Heart right ventricle (tissue), 16 donors: ENCODE measurements at places on chromosomes 12 and 14. TPM values are rescaled to one million over a fixed set of nuclear protein-coding genes. Genes with fewer than 3 reads are reported as not detected.

- no peaks in the 10 kb centered on the region for H3K36me3 ChIP-seq
- H3K27me3 ChIP-seq, result no peaks in the 10 kb centered on the region
- H3K4me3 ChIP-seq, result no peak overlapping the region
- no peak overlapping the region for H3K27ac ChIP-seq
- no peaks in the 10 kb centered on the region for H3K4me1 ChIP-seq
These were observed 29.5 kb downstream of the CACNA2D4 start for GRCh38 chr12:1888923-1889322.

DNA sequence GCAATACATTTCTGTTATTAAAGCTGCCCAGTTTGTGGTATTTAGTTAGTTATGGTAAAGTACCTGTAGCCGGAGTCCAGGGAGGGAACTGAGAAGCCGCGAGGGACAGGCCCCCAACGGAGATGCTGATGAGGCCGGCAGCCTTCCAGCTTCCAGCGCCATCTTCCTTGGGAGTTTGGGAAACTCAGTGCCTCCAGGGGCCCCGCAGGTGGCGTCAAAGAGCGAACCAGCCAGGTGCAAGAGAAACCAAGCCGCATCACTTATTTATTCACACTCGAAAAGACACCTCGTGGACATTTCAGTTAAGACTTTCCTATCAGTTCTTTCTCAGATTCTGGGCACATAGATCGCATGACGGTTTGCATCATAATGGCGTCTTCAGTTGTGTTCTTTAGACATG lies 216.6 kb downstream of the GLT1D1 start:
- no peak overlapping the region for H3K4me3 ChIP-seq
- H3K4me1 ChIP-seq, result no peaks in the 10 kb centered on the region
- DNase-seq, result no peak
- no peak overlapping the region for H3K27ac ChIP-seq

DNA sequence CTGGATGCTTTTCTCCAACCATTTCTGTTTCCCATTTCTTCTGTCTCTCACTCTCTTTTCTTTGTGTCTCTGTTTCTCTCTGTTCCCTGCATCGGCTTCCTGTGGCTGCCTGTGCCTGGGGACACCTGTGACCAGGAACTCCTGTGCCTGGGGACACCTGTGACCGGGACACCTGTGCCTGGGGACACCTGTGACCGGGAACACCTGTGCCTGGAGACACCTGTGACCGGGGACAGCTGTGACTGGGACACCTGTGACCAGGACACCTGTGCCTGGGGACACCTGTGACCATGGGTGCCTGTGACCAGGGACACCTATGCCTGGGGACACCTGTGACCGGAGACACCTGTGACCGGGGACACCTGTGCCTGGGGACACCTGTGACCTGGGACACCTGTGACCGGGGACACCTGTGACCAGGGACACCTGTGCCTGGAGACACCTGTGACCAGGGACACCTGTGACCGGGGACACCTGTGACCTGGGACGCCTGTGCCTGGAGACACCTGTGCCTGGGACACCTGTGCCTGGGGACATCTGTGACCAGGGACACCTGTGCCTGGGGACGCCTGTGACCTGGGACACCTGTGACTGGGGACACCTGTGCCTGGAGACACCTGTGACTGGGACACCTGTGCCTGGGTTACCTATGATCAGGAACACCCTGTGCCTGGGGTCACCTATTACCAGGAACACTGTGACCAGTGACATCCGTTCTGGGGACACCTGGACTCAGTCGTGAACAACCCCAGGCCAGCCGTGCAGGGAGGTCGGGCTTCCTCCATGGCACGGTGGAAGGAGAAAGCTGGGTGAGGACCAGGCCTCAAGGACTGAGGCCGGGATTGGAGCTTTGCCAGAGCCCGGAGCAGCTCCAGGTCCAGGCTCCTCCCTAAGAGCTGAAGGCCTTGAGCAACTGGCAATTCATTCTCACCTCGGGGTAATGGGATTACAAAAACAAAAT lies 23.4 kb upstream of the FBRSL1 start:
- peaks cover 23% of the 10 kb centered on the region for H3K27me3 ChIP-seq
- no peaks in the 10 kb centered on the region for H3K4me1 ChIP-seq
- H3K4me3 ChIP-seq, result no peak overlapping the region
- DNase-seq, result no peak

GRCh38 chr14:89521988-89522387 lies 105.0 kb upstream of the FOXN3 start:
- no peak overlapping the region for H3K27ac ChIP-seq
- no peaks in the 10 kb centered on the region for H3K4me1 ChIP-seq
- no peaks in the 10 kb centered on the region for H3K36me3 ChIP-seq
- H3K4me3 ChIP-seq, result no peak overlapping the region
- H3K27me3 ChIP-seq, result no peaks in the 10 kb centered on the region
- DNase-seq, result no peak

- H3K27ac ChIP-seq, result no peak overlapping the region
- H3K36me3 ChIP-seq, result no peaks in the 10 kb centered on the region
- no peaks in the 10 kb centered on the region for H3K27me3 ChIP-seq
- H3K4me3 ChIP-seq, result no peak overlapping the region
- no peaks in the 10 kb centered on the region for H3K4me1 ChIP-seq
These were observed 102.6 kb upstream of the LMNTD1 start for GRCh38 chr12:25655702-25656101.

DNA sequence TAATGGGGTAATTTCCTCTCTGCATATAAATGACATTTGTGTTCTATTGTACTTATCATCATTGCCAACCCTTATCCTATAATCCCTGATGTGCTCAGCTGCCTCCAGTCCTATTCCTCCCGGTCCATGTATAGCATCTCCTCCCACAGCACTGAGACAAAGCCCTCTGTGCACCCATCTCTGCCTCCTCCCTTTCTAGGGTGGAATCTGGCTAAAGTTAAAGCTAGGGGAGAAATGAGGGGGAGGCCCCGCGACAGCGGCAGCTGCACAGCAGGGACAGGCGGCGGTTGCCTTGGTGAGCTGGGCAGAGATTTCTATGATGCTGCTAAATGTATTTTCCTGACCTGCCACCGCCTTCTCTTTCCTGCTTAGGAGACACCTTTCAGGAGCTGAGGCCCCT lies 12.8 kb upstream of the ZDHHC22 start:
- H3K36me3 ChIP-seq, result no peaks in the 10 kb centered on the region
- H3K4me3 ChIP-seq, result no peak overlapping the region
- no peaks in the 10 kb centered on the region for H3K27me3 ChIP-seq
- no peaks in the 10 kb centered on the region for H3K4me1 ChIP-seq
- DNase-seq, result no peak

DNA sequence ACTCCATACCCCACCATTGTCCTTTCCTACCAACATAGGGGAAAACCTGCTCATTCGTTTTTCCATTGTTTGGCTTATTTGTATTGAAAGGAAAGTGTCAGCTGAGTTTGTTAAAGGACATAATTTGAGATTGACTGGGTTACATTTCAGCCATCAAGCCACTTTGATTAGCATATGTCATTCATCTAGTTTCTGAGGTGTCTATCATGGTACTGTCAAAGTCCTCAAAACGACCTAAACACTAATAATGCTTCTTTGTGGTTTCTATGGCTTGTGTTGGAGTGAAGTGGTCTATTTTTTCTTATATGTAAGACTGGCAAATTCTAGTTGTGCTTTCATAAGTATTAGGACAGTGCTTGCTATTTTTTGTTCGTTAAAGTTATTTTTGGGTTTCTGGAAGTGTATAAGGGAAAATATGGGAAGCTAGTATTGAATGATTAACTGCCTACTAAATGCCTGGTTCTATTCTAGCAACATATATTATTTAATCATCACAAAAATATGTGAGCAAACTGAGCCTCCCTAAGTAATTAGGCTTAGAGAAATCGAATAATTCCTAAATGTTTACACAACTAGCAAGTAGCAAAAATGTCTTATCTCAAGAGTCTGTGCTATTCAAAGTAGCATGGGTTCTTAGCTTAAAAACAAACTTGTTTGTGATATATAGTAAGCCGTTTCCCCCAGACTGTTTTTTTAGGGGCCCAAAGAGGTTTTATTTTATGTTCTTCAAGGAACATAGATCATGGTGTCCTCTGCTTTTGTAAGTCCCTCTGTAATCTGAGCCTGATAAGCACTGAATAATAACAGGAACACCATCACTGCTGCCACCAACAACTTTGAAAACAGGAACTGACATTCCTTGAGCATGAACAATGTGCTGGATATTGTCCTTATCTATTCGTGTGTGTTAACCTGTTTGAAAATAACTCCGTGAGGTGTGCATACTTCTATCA lies 67.1 kb downstream of the DERA start:
- H3K27ac ChIP-seq, result peak overlapping the region; percentile 70
- H3K4me1 ChIP-seq, result peaks cover 25% of the 10 kb centered on the region
- peaks cover 4% of the 10 kb centered on the region for H3K36me3 ChIP-seq

The TSPAN8 gene
- total RNA-seq, result not detected

- peaks cover 38% of the 10 kb centered on the region for H3K27me3 ChIP-seq
- H3K36me3 ChIP-seq, result no peaks in the 10 kb centered on the region
- no peak for DNase-seq
- no peak overlapping the region for H3K4me3 ChIP-seq
- no peak overlapping the region for H3K27ac ChIP-seq
These were observed 68.6 kb downstream of the PPM1A start for GRCh38 chr14:60317609-60318008.

GRCh38 chr12:72288911-72289310 lies 16.7 kb downstream of the TRHDE start:
- no peaks in the 10 kb centered on the region for H3K27me3 ChIP-seq
- no peak overlapping the region for H3K4me3 ChIP-seq
- DNase-seq, result no peak

DNA sequence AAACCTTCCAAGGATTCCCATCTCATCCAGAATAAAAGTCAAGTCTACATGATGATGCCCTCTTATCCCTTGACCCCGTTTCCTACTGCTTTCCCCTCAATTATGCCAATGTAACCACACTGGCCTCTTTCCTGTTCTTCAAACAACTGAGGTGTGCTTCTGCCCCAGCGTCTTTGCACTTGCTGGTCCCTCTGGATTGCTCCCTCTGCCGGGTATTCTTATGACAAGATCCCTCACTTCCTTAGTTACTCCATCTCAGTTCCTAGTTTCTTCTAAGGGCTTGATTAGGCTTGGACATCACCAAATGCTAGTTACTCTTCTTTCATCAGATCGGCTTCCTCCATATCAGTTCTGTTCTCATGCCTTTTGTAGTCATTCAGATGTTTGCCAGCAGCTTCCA lies 32.7 kb upstream of the PELI2 start:
- no peak overlapping the region for H3K27ac ChIP-seq
- no peaks in the 10 kb centered on the region for H3K36me3 ChIP-seq
- no peaks in the 10 kb centered on the region for H3K27me3 ChIP-seq
- no peak for DNase-seq

- no peaks in the 10 kb centered on the region for H3K27me3 ChIP-seq
- no peaks in the 10 kb centered on the region for H3K36me3 ChIP-seq
- no peaks in the 10 kb centered on the region for H3K4me1 ChIP-seq
- no peak overlapping the region for H3K27ac ChIP-seq
These were observed 120.9 kb downstream of the SINHCAF start for GRCh38 chr12:31205054-31205453.

- H3K27me3 ChIP-seq, result no peaks in the 10 kb centered on the region
- H3K4me1 ChIP-seq, result no peaks in the 10 kb centered on the region
- H3K4me3 ChIP-seq, result no peak overlapping the region
- H3K27ac ChIP-seq, result no peak overlapping the region
- no peaks in the 10 kb centered on the region for H3K36me3 ChIP-seq
These were observed 327.7 kb downstream of the TMEM121 start for GRCh38 chr14:105853907-105854599.

DNA sequence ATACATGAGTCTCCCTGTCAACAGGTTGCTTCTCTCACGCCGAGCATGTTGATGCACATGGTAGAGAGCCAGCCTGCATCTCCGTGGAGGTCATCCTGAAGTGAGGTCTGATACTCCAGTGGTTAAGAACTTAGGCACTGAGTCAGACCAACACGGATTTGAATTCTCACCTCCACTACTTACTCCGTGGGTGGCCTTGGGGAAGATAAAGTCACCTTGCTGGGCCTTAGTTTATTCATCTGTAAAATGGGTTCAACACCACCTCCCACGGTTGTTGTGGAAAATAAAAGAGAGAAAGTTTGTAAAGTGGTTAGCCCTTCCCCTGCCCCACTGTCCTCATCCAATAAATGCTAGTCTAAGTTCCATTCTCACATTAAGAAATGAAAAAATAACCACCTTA lies 408.9 kb downstream of the MED13L start:
- no peaks in the 10 kb centered on the region for H3K36me3 ChIP-seq
- peaks cover 22% of the 10 kb centered on the region for H3K4me1 ChIP-seq
- H3K4me3 ChIP-seq, result no peak overlapping the region
- no peaks in the 10 kb centered on the region for H3K27me3 ChIP-seq
- DNase-seq, result no peak

GRCh38 chr14:21384494-21384851 lies 654 bp upstream of the SUPT16H start:
- peak overlapping the region; percentile 74 for H3K4me3 ChIP-seq
- DNase-seq, result no peak
- H3K36me3 ChIP-seq, result peaks cover 44% of the 10 kb centered on the region
- H3K27ac ChIP-seq, result peak overlapping the region; percentile 93

The PIWIL1 gene
- total RNA-seq, result not detected

The PLXNC1 gene
- 3.8 TPM for total RNA-seq

GRCh38 chr14:23556700-23557440 lies 799 bp downstream of the THTPA start:
- H3K27ac ChIP-seq, result peak overlapping the region; percentile 96
- DNase-seq, result no peak

GRCh38 chr14:99245564-99246511 lies 26.2 kb downstream of the BCL11B start:
- no peaks in the 10 kb centered on the region for H3K36me3 ChIP-seq
- no peak overlapping the region for H3K27ac ChIP-seq
- H3K27me3 ChIP-seq, result peaks cover 99% of the 10 kb centered on the region

The FAM186B gene
- total RNA-seq, result 0.25 TPM

GRCh38 chr14:48553443-48553842 lies 878.0 kb upstream of the MDGA2 start:
- DNase-seq, result no peak
- no peaks in the 10 kb centered on the region for H3K36me3 ChIP-seq

GRCh38 chr12:65325183-65325582 lies 46.7 kb downstream of the MSRB3 start:
- H3K4me1 ChIP-seq, result no peaks in the 10 kb centered on the region
- H3K4me3 ChIP-seq, result no peak overlapping the region
- H3K36me3 ChIP-seq, result no peaks in the 10 kb centered on the region
- no peaks in the 10 kb centered on the region for H3K27me3 ChIP-seq

The IL23A gene
- total RNA-seq, result 0.49 TPM

DNA sequence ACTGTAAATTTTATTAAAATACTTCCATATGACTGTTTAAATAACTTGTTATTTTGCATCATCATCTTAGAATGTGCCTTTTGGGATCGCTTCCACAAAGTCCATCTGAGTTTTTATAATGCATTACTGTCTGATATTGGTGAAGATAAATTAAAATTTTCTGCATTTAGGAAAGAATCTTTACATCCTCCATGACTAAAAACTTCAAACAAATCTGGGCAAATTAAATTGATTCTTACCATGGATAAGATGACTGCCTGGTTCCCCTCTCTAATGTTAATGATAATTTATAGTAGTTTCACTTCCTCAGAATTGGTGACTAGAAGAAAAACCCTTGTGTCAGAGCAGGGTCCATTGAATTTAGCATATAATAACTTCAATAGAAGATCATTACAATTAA lies 94.7 kb upstream of the SLC38A4 start:
- H3K4me3 ChIP-seq, result no peak overlapping the region
- H3K27me3 ChIP-seq, result no peaks in the 10 kb centered on the region
- H3K27ac ChIP-seq, result no peak overlapping the region
- peaks cover 16% of the 10 kb centered on the region for H3K4me1 ChIP-seq
- no peaks in the 10 kb centered on the region for H3K36me3 ChIP-seq
